ENCODE measurements at places on chromosomes 11 and 22. TPM values are rescaled to one million over a fixed set of nuclear protein-coding genes. Genes with fewer than 3 reads are reported as not detected.

The BIK gene
- not detected for total RNA-seq

The SELENOM gene
- 38.0 TPM for total RNA-seq

The OR51E2 gene
- total RNA-seq = under 0.01 TPM

The C11orf91 gene
- total RNA-seq = not detected

The NDUFA6 gene
- 63.1 TPM for total RNA-seq

The P4HA3 gene
- 19.2 TPM for total RNA-seq

The FXYD6 gene
- total RNA-seq = not detected

The SF3A1 gene
- total RNA-seq = 20.6 TPM

The DAGLA gene
- 0.98 TPM for total RNA-seq

The C11orf24 gene
- 28.5 TPM for total RNA-seq

The TRIM49C gene
- not detected for total RNA-seq

The TUG1 gene
- total RNA-seq = 25.8 TPM

The DEPDC7 gene
- total RNA-seq = 3.5 TPM

The SIK2 gene
- total RNA-seq = 4.3 TPM

The GLYAT gene
- not detected for total RNA-seq

The OR51G1 gene
- not detected for total RNA-seq

The BBOX1 gene
- total RNA-seq = not detected

The SREBF2 gene
- total RNA-seq = 48.3 TPM

The ENTHD1 gene
- total RNA-seq = not detected

The CDKN1C gene
- 3.0 TPM for total RNA-seq

The VWCE gene
- total RNA-seq = 3.3 TPM

The APLNR gene
- 0.35 TPM for total RNA-seq

The TMPRSS5 gene
- not detected for total RNA-seq

The SRSF8 gene
- 5.6 TPM for total RNA-seq

The TSSK2 gene
- under 0.01 TPM for total RNA-seq

The DCHS1 gene
- 4.0 TPM for total RNA-seq

The PARVG gene
- total RNA-seq = not detected

The LARGE2 gene
- not detected for total RNA-seq

The RPS3 gene
- total RNA-seq = 4,146 TPM

The GNG3 gene
- total RNA-seq = not detected

The MS4A15 gene
- not detected for total RNA-seq

The NEFH gene
- 0.08 TPM for total RNA-seq

The NAALAD2 gene
- 0.35 TPM for total RNA-seq

The CNGA4 gene
- under 0.01 TPM for total RNA-seq

The SDHD gene
- total RNA-seq = 158 TPM

The SYCE3 gene
- total RNA-seq = not detected

The UBQLN3 gene
- total RNA-seq = not detected

The CNIH2 gene
- total RNA-seq = not detected

The CCDC89 gene
- total RNA-seq = 2.6 TPM

The SLC43A1 gene
- total RNA-seq = 8.5 TPM

The MYBPC3 gene
- total RNA-seq = not detected

The SERGEF gene
- total RNA-seq = 39.4 TPM

The CRYAB gene
- total RNA-seq = 40.8 TPM

The ZNF70 gene
- total RNA-seq = 3.5 TPM

The P2RX6 gene
- total RNA-seq = 0.47 TPM

The NXPE2 gene
- total RNA-seq = not detected

The ABCC8 gene
- total RNA-seq = not detected

The DDT gene
- total RNA-seq = 162 TPM

The NTM gene
- total RNA-seq = 16.1 TPM

The AQP11 gene
- total RNA-seq = 0.45 TPM

The AHNAK gene
- total RNA-seq = 257 TPM

The OR10A2 gene
- not detected for total RNA-seq

The APOL5 gene
- not detected for total RNA-seq

The DEUP1 gene
- total RNA-seq = not detected

The CTSF gene
- 11.3 TPM for total RNA-seq

The ROM1 gene
- total RNA-seq = 6.7 TPM

The SLC22A12 gene
- total RNA-seq = not detected

The SNX32 gene
- 4.3 TPM for total RNA-seq

The GUCY1A2 gene
- total RNA-seq = 0.75 TPM

Data from smooth muscle cell of the coronary artery (primary cell).